ENCODE measurements at places on chromosomes 6 and 20. TPM values are rescaled to one million over a fixed set of nuclear protein-coding genes. Genes with fewer than 3 reads are reported as not detected.

DNA sequence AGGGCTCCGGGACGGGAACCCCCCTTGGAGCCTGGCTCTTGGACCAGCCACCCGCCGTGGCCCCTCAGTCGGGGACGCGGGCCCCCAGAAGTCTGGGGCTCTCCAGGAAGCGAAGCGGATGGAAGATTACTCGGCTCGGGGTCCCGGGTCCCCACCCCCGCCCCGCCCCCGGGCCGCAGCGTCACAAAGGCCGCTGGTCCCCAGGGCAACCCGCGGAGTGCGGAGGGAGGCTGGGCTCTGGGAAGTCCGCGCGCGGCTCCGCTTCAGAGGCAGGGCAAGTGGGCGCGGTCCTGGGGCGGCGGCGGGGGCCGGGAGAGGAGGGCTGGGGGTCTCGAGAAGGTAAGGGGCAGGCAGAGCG, at the start of gene FNDC11:
Gene FNDC11, plus strand, starts transcription at position 227 of the 358 bp plus-strand sequence. CDS start 1,505 bp downstream, outside the sequence.
- no peak within 1 kb of the TSS for H3K4me3 ChIP-seq
- no peaks in the 10 kb centered on the region for H3K27me3 ChIP-seq
- no peaks in the 10 kb centered on the region for H3K4me1 ChIP-seq
- H3K27ac ChIP-seq, result no peak within 1 kb of the TSS
- DNase-seq, result no peak
- no peaks in the 10 kb centered on the region for H3K36me3 ChIP-seq

DNA sequence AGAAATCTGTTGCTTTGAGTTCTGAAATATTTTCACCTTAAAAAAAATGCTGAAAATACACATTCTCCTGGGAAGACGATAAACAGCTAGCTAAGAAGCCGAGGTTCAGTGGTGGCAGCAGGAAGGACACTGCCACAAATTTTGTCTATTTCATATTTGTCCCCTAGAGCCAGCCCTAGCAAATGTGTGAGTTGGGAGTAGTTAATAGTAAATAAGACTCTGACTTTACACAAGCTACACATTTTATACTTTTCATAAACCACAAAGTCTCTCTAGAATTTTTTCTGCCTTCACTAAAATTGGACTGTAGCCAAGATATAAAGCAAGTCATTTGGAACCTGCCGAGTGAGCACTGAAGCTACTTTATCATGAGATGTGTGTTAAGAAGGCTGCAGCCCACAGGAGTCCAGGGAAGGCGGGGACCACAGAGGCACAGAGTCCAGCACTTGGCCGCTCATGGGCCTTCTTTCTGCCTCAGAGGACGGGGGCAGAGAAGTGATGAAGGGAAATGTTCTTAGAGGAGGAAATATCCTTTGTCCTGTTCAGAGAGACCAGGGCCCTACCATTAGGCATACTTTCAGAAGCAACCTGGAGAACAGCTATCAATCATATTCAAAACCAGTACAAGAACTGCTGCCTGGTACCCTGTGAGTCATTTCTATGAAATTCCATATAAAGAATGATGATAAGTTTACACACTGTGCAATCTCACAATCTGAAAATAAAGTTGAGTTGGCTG, 241.7 kb upstream of the TAB2 start:
- DNase-seq, result no peak
- H3K4me1 ChIP-seq, result no peaks in the 10 kb centered on the region
- no peaks in the 10 kb centered on the region for H3K27me3 ChIP-seq
- H3K27ac ChIP-seq, result no peak overlapping the region
- no peak overlapping the region for H3K4me3 ChIP-seq

- H3K27ac ChIP-seq, result no peak overlapping the region
- DNase-seq, result no peak
- no peak overlapping the region for H3K4me3 ChIP-seq
- no peaks in the 10 kb centered on the region for H3K4me1 ChIP-seq
Measured at GRCh38 chr6:41161380-41161779, 1.5 kb downstream of the TREM2 start.

- no peak overlapping the region for H3K4me3 ChIP-seq
- no peaks in the 10 kb centered on the region for H3K27me3 ChIP-seq
- DNase-seq, result no peak
Measured at GRCh38 chr6:81894306-81894705, 141.8 kb upstream of the TENT5A start.

DNA sequence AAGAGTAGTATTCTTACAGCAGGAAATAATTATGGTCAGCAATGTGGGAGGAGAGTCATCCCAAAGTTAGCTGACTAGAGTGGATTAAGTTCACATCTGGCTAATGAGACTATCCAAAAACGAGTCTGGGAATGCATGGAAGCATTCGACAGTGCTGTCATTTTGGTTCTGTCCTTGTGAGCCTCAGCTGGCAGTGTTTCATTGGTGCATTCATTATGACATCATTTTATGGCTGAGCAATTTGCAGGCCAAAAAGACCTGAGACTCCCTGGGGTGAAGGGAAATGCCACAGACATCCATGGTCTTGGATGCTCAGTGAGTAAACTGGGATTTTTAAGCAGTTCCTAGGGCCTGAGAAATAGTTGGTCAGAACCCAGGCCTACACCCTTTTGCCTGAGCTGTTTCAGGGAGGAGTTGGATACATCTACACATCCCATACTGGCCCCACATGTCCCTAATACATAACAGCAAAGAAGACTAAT, 196.4 kb upstream of the CCN2 start:
- no peaks in the 10 kb centered on the region for H3K4me1 ChIP-seq
- no peak for DNase-seq

GRCh38 chr6:150439373-150439772, 70.6 kb downstream of the IYD start:
- H3K4me1 ChIP-seq, result no peaks in the 10 kb centered on the region
- no peaks in the 10 kb centered on the region for H3K27me3 ChIP-seq
- no peaks in the 10 kb centered on the region for H3K36me3 ChIP-seq
- DNase-seq, result no peak

GRCh38 chr20:11347738-11348137, 570.0 kb upstream of the BTBD3 start:
- H3K27me3 ChIP-seq, result no peaks in the 10 kb centered on the region
- H3K36me3 ChIP-seq, result no peaks in the 10 kb centered on the region
- no peak overlapping the region for H3K27ac ChIP-seq

DNA sequence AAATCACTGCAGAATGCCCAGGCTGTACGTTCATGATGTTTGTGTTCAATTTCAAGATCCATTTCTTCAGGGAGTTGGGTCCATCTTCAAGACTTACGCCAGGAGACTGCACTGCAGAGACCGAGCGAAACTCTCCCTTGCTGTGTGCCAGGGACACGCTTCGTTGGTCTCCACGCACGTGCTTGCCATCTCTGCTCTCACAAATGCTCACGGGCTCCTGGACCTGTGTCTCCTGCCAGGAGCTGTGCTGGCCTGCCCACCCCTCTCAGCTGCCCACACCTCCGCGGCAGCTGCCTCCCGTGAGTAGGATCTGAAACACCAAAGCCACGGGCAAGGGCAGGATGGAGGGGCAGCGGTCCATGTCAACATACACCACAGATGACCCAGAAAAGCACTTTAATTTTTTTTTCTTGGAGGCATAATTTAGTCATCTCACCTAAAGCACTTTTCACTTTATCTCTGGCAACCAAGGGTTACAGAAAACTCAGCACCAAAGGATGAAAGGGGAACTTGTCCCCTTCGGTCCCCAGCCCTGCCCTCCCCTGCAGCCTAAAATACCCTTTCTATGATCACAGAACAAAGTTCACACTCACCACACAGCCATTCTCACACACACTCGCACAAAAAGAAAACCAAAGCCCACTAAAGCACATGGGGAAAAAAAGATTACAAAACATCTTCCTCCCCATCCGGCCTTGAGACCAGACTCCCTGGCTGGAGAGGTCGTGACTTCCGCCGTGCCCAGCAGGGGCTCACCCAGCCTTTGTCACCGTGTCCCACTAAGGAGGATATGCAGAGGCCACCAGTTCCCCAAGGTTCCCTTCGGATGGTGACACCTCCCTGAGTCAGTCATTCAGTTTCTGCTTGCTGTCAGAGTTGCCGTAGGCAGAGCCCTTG, 137.9 kb downstream of the AGPAT4 start:
- no peaks in the 10 kb centered on the region for H3K27me3 ChIP-seq
- no peaks in the 10 kb centered on the region for H3K36me3 ChIP-seq
- no peak overlapping the region for H3K4me3 ChIP-seq
- no peak for DNase-seq
- H3K27ac ChIP-seq, result no peak overlapping the region
- no peaks in the 10 kb centered on the region for H3K4me1 ChIP-seq

GRCh38 chr6:130134582-130134981, 88.2 kb downstream of the SAMD3 start:
- H3K27ac ChIP-seq, result no peak overlapping the region
- no peaks in the 10 kb centered on the region for H3K36me3 ChIP-seq
- no peaks in the 10 kb centered on the region for H3K27me3 ChIP-seq
- no peaks in the 10 kb centered on the region for H3K4me1 ChIP-seq
- no peak overlapping the region for H3K4me3 ChIP-seq

DNA sequence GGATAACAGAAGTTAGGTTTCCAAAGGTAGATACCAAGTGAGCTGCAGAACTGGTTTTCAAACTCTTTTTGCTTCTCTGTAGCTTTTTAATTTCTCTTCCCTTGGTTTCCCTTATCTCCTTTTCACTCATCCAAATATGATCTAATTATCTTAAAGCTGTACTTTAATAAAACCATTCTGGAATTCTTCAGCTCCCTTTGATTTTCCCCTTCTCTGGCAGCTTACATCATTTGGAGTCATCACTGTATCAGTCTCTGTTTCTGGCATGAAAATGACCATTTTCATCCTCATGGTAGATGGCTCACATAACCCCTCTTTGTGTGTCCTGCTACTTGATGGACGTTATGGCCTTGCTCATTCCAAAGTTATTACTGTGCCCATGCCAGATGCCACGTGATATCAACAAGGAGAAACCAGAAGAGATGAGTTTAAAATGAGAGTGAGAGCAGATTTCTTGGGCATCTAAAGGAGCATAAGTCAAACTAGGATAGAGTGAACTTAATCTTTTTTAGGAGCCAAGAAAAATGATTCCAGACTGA, 620.2 kb downstream of the QKI start:
- no peaks in the 10 kb centered on the region for H3K27me3 ChIP-seq
- H3K36me3 ChIP-seq, result no peaks in the 10 kb centered on the region
- no peak for DNase-seq
- H3K4me3 ChIP-seq, result no peak overlapping the region
- no peak overlapping the region for H3K27ac ChIP-seq
- no peaks in the 10 kb centered on the region for H3K4me1 ChIP-seq

- H3K4me1 ChIP-seq, result no peaks in the 10 kb centered on the region
- no peak for DNase-seq
- no peak overlapping the region for H3K27ac ChIP-seq
- no peaks in the 10 kb centered on the region for H3K36me3 ChIP-seq
Measured at GRCh38 chr20:61891916-61892649, 173.6 kb downstream of the TAF4 start.

- H3K4me1 ChIP-seq, result no peaks in the 10 kb centered on the region
- no peaks in the 10 kb centered on the region for H3K27me3 ChIP-seq
- H3K4me3 ChIP-seq, result no peak overlapping the region
Measured at GRCh38 chr20:40393197-40394079, 295.6 kb downstream of the MAFB start.

GRCh38 chr6:11357285-11357684, 124.8 kb upstream of the NEDD9 start:
- H3K36me3 ChIP-seq, result no peaks in the 10 kb centered on the region
- DNase-seq, result no peak
- H3K4me1 ChIP-seq, result no peaks in the 10 kb centered on the region

DNA sequence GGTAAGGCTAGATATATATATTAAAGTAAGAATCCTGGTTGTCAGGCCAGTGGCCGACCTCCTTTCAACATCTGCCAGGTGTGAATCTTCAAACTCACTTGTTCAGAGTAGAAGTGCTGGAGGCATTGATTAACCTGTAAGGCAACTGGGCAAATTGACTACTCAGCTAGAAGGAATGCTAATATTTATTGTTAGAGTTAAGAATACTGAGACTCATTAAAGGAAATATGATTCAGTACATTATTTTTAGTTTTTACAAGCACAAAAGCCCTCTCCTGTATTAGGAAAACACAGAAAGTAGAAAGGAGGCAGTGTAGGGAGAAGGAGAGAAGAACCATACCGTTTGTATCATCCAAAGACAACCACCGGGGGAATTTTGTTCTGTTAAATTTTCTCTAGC, 53.5 kb downstream of the RIPOR2 start:
- no peaks in the 10 kb centered on the region for H3K4me1 ChIP-seq
- no peak for DNase-seq
- no peaks in the 10 kb centered on the region for H3K36me3 ChIP-seq
- no peak overlapping the region for H3K27ac ChIP-seq
- no peaks in the 10 kb centered on the region for H3K27me3 ChIP-seq

ARMH2 gene
- total RNA-seq, result not detected

PDYN gene
- total RNA-seq, result not detected

GGT7 gene
- total RNA-seq, result 5.4 TPM

MTFR2 gene
- 3.6 TPM for total RNA-seq

LPIN3 gene
- 1.5 TPM for total RNA-seq

TTLL9 gene
- 0.08 TPM for total RNA-seq

NRSN1 gene
- total RNA-seq, result not detected

DYNLT2 gene
- 1.5 TPM for total RNA-seq

Measured in liver (tissue), 10 donors.